G401 (cell line): ENCODE measurements at places on chromosomes 3 and 15. TPM values are rescaled to one million over a fixed set of nuclear protein-coding genes. Genes with fewer than 3 reads are reported as not detected.

DNA sequence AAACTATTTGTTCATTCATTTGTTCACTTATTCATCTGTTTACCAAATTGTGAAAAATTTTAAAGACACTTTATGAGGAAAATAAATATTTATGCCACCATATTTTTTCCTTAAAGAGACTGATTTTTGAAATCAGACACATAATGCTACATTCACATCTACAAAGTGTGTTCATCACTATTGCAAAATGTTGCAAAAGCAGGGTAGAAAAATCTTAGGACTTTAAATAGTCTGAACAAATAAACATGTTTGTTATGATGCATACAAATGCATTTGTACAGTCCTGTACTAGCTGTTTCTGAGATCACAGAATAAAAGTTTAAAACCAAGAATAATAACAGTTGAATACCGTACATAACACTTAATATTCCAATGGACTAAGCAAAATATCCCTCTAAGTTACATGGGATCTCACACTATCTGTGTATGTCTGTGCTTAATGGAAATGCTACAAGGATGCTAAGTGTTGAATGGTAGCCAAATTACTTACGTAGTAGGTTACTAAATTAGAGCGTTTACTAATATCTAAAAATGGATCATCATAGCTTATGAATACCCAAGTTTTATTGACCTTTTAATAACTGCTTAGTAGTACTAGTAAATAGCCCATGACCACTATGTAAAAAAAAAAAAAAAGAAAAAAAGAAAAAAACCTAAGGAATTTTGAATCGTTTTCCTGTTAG, 25.1 kb downstream of the ATP11B start:
- DNase-seq: no peak

GRCh38 chr15:27512281-27513001, 541.5 kb downstream of the GABRG3 start:
- no peak for DNase-seq

The FBXO40 gene
- not detected in 2 replicates for total RNA-seq

The IGSF10 gene
- 0.07 TPM in 1 of 2 replicates, not detected in the other for total RNA-seq

GRCh38 chr3:12797892-12798558, 1.5 kb downstream of the CAND2 start:
- DNase-seq: peak; percentile 23

The GOLGA6L7 gene
- not detected in 2 replicates for total RNA-seq

DNA sequence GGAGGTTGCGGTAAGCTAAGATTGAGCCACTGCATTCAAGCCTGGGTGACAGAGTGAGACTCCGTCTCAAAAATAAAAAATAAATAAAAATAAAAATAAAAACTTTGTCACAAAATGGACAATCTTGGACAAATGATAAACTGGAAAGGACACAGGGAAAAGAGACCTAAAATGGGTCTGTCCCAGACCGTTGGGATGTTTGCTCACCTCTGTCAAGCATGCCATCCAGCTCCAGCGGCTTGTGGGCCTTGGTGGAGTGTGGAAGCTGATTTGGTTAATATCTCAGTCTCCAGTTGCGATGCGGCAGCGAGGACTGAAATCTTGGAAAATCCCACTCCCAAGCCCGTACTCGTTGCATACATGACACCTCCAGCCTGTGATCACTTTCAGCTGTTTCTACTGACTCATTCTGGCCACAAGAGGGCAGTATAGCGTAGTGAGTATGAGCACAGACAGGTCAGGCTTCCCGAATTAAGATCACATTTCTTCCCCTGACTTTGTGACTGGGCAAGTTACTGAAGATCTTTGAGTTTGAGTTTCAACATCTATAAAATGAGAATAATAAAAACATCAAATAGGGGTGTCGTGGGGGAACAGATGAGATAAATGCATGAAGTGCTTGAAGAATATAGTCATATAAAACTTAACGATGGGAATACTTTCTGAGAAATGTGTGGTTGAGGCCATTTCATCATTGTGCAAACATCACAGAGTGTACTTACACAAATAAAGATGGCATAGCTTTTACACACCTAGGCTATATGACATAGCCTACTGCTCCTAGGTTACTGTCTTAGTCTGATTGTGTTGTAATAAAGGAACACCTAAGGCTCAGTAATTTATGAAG, 19.6 kb upstream of the MOBP start:
- peak; percentile 85 for DNase-seq

The CACNA2D3 gene
- not detected in 2 replicates for total RNA-seq

The TGM5 gene
- not detected in 2 replicates for total RNA-seq

DNA sequence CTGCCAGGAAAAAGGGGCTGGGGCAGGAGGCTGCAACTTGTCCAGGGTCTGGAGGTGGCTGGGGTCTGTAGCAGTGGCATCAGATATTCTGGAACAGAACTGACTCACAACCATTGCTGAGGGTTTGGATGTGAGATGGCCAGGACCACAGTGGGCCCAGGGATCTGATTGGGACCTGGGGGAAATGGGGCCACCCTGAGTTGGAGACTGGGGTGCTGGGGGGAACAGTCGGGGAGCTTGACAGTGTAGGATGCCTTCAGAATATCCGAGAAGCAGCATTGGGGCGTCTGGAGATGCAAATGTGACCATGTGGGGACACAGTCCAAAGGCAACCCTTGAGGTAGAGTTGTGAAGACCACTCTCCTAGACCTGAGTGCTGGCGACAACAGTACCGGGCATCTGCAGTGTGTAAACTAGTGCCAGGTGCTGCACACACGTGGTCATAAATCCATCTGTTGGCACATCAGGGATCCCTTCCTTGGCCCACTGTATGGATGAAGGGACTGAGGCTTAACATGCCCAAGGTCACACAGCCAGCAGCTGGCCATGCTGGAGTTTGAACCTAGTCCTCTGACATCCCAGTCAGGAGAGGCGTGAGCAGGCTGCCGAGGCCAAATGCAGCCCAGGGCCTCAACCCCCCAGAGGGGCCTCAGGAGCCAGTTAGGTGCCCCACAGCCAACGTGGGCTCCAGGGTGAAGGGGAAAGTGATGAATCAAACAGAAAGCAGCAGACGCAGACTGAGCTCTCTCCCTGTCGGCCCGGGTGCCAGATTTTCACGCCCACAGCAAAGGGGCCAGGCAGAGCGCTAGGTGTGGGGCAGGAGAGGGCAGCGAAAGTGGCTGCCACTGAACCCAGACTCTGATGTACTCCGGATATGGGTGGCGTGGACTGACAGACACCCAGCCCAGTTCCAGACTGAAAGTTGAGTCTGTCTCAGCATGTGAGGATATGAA, 18.8 kb downstream of the HEMK1 start:
- no peak for DNase-seq

DNA sequence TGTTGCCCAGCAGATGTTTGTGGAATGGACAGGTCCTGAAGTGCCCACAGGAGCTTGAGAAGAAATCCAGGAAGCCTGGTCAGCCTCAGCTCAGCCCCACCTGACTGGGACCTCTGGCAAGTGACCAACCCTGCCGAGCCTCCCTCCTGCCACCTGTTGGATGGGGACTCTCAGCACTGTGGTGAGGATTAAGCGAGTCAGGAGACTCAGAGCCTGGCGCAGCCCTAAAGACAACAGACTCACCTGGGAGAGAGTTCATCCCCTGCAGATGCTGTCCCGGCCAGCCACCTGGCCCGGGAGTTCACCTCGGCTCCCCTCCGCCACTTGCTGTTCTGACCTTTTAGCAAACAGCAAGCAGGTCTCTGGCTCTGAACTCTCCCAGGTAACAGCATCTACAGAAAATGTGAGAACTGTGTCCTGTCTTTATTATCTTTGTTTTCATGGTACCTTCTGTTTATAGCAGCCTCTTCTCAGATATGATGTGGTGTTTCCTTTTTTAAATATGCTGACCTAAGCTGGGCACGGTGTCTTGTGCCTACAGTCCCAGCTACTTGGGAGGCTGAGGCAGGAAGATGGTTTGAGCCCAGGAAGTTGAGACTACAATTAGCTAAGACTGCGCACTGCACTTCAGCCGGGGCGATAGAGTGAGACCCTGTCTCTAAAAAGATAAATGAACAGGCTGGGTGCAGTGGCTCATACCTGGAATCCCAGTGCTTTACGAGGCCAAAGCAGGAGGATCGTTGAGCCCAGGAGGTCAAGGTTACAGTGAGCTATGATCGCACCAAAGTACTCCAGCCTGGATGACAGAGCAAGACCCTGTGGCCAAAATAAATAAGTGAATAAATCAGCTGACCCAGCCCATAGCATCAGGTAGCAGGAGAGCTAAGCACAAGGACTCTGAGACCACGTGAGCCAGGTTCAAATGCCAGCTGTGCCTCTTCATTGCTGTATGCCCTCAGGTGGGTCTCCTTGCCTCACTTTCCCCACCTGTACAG, 32.4 kb upstream of the SLC6A6 start:
- no peak for DNase-seq

DNA sequence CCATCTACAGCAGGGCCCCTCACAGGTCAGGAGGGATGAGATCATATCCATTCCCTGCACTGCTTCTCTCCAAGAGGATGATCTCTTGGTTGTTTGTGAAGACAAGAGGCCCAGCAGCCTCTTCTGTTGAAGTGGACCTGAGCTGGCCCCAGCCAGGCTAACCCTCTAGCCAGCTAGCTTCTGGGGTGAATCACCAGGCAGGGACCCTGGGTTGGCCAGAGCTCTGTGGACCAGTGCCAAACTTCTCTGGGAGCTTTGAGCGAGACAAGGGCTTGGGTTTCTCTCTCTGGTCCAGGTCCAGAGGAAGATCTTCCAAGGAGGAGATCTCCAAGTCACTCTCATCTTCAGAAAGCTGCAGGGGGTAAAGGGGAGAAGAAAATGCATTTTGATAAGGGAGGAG, 52.7 kb downstream of the CLDN18 start:
- DNase-seq: no peak

DNA sequence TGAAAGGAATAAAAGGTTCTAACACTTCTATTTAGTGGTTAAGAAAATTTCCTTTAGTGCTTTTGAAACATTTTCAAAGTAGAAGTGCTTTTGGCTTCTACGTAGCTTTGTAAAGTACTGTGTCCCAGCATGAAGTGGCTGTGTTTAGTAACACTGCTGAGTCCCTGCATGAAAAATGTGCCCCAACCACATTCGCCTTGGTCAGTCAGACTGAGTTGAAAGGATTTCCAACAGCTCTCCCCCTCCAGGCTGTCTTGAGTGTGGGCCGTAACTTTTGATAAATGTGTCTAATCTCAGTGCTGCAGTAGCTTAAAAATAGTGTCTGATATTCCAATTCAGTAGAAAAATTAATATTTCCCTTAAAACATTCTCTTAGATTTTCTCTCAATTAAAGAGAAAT, 115.0 kb downstream of the NR1D2 start:
- DNase-seq: no peak

The LINGO1 gene
- total RNA-seq: 8.8 and 16.0 TPM in 2 replicates

GRCh38 chr3:154060238-154061000, 60.8 kb upstream of the ARHGEF26 start:
- DNase-seq: peak; percentile 17

The KLHL24 gene
- 21.4 and 26.8 TPM in 2 replicates for total RNA-seq

The PML gene
- 5.8 and 8.7 TPM in 2 replicates for total RNA-seq

- DNase-seq: no peak
These were observed 13.0 kb downstream of the SLC9A9 start for GRCh38 chr3:143835312-143835711.

- DNase-seq: no peak
These were observed 12.4 kb downstream of the GNAI2 start for GRCh38 chr3:50248387-50248786.

DNA sequence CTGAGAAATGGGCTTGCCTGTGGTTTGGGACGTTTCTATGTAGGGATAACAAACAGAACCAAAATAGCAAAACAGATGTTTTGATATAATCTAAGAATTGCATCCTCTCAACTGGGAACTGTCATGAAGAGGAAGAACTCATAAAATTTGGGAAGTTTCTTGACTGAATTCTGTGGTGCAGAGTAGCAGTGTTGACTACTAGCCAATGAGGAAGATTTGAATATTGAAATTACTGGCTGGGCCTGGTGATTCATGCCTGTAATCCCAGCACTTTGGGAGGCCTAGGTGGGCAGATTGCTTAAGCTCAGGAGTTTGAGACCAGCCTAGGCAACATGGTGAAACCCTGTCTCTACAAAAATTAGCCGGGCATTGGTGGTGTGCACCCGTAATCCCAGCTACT, 42.2 kb downstream of the ZNF609 start:
- no peak for DNase-seq

DNA sequence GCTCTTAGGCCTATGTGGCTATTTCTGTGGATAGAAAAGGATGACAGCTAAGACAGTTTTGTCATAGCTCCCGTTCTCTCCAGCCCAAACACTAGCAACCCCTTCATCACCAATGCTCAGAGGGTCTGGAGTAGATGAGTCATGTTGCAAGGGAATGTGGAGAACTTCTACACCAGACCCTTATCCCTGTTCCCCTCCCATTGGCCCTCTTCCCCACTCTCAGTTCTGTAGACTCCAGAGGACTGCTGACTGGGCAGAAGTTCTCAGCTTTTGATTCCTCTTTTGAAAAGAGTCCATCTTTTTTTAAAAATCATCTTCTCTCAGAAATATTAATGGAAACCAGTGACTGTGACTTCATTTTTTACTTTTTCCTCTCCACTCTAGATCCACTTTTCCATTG, 2.4 kb upstream of the MYZAP start:
- DNase-seq: no peak

DNA sequence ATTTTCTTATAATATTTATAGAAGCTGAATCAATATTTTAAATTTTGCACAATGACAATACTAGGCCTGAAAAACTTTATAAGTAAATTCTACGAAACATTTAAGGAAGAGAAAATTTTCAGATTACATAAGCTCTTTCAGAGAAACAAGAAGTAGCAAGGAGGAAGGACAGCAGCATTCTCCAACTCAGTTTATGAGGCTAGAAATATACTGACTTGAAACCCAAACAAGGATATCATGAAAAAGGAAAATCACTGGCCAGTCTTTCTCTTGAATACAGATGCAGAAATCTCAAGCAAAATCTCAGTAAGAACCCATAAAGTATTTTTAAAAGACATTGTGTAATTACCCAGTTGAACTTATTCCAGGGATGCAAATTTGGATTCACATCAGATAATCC, 121.3 kb downstream of the STAC start:
- DNase-seq: no peak

GRCh38 chr3:167346171-167346570, 33.9 kb downstream of the ZBBX start:
- no peak for DNase-seq

- DNase-seq: peak; percentile 86
These were observed 330.8 kb downstream of the TIGIT start for GRCh38 chr3:114624571-114625181.

- DNase-seq: no peak
These were observed 626.6 kb downstream of the MCTP2 start for GRCh38 chr15:94858011-94858410.

DNA sequence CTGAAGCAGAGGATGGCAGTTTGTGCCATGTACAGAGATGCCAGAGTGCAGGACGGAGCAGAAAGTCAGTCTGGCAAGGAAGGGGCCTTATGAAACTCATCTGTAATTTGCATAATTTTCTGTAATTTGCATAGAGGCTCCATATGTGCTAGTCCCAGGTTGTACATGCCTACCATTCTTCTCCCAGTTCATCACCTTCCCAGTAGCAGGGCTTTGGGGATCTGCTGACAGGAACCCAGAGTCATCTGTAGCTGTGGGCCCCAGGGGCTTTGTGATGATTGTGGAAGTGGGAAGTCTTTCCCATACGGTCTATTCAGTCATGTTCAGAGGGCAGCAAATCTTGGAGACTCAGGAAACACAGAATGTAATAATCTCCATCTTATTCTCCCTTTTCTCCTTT, 42.4 kb upstream of the SIAH2 start:
- DNase-seq: no peak

The RHCG gene
- 2.2 TPM in 1 of 2 replicates, not detected in the other for total RNA-seq

- DNase-seq: no peak
These were observed 7.4 kb downstream of the ZNF589 start for GRCh38 chr3:48248095-48248850.
